Activated T-cell treated with anti-CD3 and anti-CD28 coated beads, Interleukin-2, amount 50 U/mL, for 72 hours (primary cell): ENCODE measurements at places on chromosomes 16 and 17. TPM values are rescaled to one million over a fixed set of nuclear protein-coding genes. Genes with fewer than 3 reads are reported as not detected.

DNA sequence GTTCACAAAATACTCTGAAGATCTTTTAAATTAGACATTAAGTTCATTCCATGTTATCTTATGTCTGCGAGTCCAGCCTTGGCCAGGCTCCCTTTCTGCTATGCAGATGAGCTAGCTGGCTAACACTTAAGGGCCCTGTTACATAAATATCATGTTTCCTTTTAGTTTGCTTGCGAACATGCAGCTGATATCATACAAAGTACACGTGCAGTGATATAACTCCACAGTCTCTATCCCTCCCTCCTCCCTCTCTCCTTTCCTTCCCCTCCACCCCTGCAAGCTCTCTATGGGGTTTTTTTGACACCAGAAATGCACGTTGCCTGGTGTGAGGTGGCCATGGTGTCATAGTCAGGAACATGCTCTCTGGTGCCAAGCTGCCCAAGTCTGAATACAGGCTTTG lies 46.1 kb downstream of the ARHGAP17 start:
- H3K36me3 ChIP-seq = peaks cover 45% of the 10 kb centered on the region
- H3K4me1 ChIP-seq = peaks cover 11% of the 10 kb centered on the region
- H3K4me3 ChIP-seq = no peak overlapping the region
- no peak overlapping the region for H3K27ac ChIP-seq
- no peaks in the 10 kb centered on the region for H3K27me3 ChIP-seq
- no peak for DNase-seq

GRCh38 chr16:89491974-89492687 lies 1.8 kb upstream of the ANKRD11 start:
- DNase-seq = no peak
- peak overlapping the region; percentile 93 for H3K27ac ChIP-seq
- H3K36me3 ChIP-seq = peaks cover 8% of the 10 kb centered on the region
- H3K4me1 ChIP-seq = peaks cover 45% of the 10 kb centered on the region
- H3K4me3 ChIP-seq = peak overlapping the region; percentile 97
- H3K27me3 ChIP-seq = no peaks in the 10 kb centered on the region

DNA sequence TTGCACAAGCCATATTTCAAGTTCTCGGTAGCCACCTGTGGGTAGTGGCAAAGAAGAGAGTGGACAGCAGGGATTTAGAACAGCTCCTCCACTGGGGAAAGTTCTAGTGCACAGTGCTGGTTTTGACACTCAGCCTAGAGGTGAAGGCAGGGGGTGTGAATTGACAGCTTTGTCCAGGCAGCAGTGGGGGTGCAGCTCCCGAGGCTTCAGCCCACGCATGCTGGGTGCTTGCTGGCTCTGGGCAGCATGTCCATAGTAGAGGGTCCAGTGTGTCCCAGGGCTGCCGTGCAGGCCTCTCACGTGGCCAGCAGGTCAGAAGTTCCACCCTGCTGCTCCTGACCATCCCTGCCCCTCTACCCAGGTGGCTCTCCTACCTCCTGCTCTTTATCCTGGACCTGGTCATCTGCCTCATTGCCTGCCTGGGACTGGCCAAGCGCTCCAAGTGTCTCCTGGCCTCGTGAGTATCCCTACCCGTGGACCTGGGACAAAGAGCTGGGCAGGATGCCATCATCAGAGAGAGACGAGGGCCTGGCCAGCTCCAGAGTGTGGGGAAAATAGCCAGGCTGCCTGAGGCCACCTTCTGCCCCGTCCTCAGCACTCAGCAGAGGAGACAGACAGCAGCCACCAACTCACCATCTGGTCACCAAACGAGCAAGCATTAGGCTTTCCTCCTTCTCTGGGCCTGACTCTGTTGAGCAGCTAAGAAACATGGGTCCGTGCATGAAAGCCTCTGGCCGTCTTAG lies 29.8 kb downstream of the TTYH2 start:
- no peaks in the 10 kb centered on the region for H3K36me3 ChIP-seq
- DNase-seq = no peak
- H3K4me3 ChIP-seq = no peak overlapping the region

DNA sequence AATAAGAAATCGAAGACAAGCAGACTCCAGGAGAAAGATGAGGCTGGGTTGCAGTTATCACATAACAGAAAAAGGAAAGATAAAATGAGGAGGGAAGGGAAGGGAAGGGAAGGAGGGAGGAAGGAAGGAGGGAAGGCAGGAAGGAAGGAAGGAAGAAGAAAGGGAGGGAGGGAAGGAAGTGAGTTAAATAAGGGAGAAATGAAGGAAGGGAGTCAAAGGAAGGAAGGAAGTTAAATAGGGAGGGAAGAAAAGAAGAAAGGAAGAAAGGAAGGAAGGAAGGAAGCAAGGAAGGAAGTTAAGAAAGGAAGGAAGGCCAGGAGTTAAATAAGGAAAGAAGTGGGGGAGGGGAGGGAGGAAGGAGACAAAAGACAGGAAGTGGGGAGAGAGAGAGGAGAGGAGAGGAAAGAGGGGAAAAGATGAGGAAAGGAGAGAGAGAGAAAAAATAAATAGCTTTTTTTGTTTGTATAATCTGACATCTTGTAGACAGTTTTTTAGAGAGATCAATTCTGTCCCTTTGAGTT lies 679.6 kb downstream of the HS3ST4 start:
- no peak overlapping the region for H3K4me3 ChIP-seq
- H3K36me3 ChIP-seq = no peaks in the 10 kb centered on the region
- no peaks in the 10 kb centered on the region for H3K27me3 ChIP-seq
- H3K27ac ChIP-seq = no peak overlapping the region
- H3K4me1 ChIP-seq = no peaks in the 10 kb centered on the region
- no peak for DNase-seq

DNA sequence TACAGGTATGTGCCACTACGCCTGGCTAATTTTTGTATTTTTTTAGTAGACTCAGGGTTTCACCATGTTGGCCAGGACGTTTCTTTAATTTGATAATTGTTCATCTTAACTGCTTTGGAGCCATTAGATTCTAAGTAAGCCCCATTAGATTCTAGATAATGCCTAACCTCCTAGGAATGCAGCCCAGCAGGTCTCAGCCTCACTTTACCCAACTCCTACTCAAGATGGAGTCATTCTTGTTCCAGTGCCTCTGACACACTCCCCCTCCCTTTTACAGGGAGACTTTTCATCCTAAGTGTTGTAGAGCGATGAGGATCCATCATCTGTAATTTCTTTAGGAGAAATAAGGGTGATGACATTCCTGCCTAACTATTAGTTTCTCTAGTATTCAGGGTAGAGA lies 23.7 kb upstream of the MILR1 start:
- no peak overlapping the region for H3K27ac ChIP-seq
- no peak for DNase-seq
- H3K4me1 ChIP-seq = no peaks in the 10 kb centered on the region
- H3K4me3 ChIP-seq = no peak overlapping the region
- H3K27me3 ChIP-seq = no peaks in the 10 kb centered on the region
- no peaks in the 10 kb centered on the region for H3K36me3 ChIP-seq

- H3K27ac ChIP-seq = no peak overlapping the region
- no peaks in the 10 kb centered on the region for H3K36me3 ChIP-seq
- no peaks in the 10 kb centered on the region for H3K27me3 ChIP-seq
- H3K4me1 ChIP-seq = peaks cover 21% of the 10 kb centered on the region
- DNase-seq = no peak
These were observed 13.2 kb downstream of the RPH3AL start for GRCh38 chr17:339193-340061.

GRCh38 chr17:61139219-61139618 lies 260.4 kb upstream of the TBX2 start:
- peaks cover 28% of the 10 kb centered on the region for H3K4me1 ChIP-seq
- no peaks in the 10 kb centered on the region for H3K27me3 ChIP-seq
- peak overlapping the region; percentile 77 for H3K27ac ChIP-seq
- H3K4me3 ChIP-seq = peak overlapping the region; percentile 69
- no peaks in the 10 kb centered on the region for H3K36me3 ChIP-seq
- peak; percentile 39 for DNase-seq

Gene PDF
- total RNA-seq = 9.9 TPM

Gene DPH1
- 36.8 TPM for total RNA-seq

Gene TMC8
- total RNA-seq = 102 TPM

Gene MLX
- 41.2 TPM for total RNA-seq

Gene CA7
- total RNA-seq = not detected
